ENCODE measurements at places on chromosomes 12 and 14.

DNA sequence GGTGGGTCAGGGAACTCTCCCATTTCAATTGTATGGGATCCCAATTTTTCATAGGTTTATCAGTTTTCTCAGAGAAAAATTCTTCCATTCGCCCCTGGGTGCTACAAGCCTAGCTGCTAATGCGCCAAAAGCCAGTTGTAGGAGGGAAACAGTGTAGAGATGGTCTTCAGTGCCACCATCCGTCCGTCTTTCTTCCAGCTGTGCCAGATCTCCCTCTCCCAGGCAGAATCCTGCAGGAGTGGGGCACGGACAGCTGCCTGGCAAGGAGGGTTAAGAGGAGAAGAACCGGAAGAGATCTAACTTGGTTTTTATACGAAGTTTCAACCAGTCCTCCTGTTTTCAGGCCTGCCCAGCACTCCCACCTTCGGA, 38.9 kb upstream of the FUT8 start:
- DNase-seq: no peak

DNA sequence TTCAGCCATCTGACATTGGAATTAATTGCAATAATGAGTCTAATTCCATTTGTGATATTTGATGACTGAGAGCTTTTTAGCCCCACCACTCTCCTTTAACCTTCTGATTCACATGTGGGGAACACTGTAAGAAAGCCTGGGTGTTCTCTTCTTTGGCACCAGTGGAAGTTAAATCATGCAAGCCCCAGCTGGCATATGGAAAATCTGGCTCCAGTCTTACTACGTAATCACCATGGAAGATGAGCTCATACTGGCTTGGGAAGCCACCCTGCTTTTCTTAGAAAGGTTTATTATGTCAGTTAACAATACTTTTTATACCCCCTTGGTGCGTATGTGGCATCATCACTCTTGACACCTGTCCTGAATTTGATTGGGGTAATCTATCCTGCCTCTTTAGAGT, 479.3 kb downstream of the SLC16A7 start:
- no peak for DNase-seq

DNA sequence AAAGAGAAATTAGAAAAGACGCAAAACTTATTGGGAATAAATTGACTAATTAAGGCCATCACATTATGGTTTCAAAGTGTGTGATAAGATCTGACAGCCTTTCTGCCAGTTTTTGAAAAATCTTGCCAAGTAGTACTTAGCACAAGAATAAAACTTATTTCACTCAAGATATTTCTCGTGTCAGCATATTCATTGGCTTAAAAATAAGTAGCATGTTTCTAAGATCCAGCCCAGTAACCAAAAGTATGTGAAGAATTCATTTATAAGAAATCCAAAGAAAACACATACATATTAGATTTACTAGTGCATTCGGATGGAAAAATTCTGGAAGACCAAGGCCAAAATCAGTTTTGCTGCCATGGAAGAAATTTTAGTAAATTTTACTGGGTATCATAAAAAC, 1135.0 kb downstream of the GALC start:
- no peak for DNase-seq

GRCh38 chr14:56137453-56137807, 19.2 kb downstream of the PELI2 start:
- DNase-seq: no peak

- DNase-seq: no peak
Measured at GRCh38 chr12:99960311-99960710, 24.4 kb downstream of the ANKS1B start.

GRCh38 chr12:42255866-42256261, 17.8 kb upstream of the YAF2 start:
- DNase-seq: no peak

- no peak for DNase-seq
Measured at GRCh38 chr14:59484639-59485175, 390 bp downstream of the JKAMP start.

DNA sequence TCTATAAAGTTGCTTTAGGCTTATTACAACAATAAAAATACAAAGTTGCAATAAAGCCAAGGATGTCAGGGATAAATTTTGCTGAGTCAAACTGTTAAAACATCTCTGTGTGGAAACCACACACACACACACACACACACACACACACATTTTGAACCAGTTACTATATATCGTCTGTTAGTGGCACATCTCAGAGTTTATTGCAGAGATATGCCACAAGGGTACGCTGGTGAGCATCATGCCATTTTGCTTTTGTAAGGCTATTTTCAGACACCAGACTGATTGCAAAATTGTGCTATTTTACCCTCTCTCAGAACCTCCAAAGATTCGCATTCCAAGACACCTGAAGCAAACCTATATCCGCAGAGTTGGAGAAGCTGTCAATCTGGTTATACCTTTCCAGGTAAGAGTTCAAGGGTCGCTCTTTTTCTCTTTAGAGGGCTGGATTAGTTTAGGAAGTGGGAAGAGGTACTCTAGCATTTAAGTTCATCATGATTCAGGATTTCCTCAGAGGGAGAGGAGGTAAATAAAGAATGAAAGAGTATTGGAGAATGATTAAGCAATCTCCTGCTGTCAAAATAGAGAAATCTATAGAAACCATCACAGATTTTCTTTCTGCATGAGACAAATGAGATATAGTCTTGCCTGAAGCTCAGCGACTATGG, 27.3 kb upstream of the CHPT1 start:
- no peak for DNase-seq

DNA sequence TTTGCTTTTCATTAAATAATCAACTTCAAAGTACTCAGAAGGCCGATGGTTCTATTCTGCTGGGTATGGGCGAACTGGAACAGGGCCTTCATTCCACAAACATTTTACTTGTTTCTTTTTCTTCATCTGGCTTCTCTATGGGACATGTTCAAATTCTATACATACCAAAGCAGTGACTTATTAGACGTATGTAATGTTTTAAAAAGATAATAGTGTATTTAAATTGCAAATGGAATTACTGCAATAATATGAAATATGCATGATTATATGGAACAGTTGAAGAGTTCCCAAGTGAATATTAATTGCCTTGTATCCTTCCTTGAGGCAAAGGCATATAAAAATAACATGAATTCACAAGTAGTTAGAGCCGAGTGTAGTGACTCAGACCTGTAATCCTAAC, 75.5 kb downstream of the FAR2 start:
- DNase-seq: no peak

GRCh38 chr14:37723515-37723914, 128.1 kb downstream of the TTC6 start:
- DNase-seq: no peak

- no peak for DNase-seq
Measured at GRCh38 chr14:43413084-43413483, 1094.0 kb downstream of the FSCB start.

DNA sequence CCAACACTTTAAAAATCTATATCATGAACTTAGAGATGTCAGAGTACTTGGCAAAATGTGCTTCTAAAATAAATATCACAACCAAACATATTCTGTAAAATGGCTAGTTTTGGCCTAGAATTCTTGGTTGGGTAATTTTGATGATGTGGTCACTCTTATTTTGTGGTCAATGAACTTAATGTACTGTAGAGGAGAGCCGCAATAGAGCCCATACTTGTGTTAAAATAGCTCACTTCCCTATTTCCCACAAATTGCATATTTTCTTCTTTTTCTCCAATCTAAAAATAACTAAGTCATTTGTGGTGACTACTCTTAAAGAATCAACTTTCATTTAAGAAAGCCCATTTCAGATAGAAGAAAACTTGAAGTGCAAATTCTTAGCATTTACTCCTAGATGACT, 619.4 kb downstream of the CCER1 start:
- DNase-seq: no peak

- no peak for DNase-seq
Measured at GRCh38 chr14:65594882-65595237, 182.3 kb downstream of the FUT8 start.

GRCh38 chr12:128387811-128388422, 120.9 kb downstream of the TMEM132C start:
- DNase-seq: no peak

- DNase-seq: no peak
Measured at GRCh38 chr12:70826156-70826555, 94.4 kb downstream of the PTPRR start.

DNA sequence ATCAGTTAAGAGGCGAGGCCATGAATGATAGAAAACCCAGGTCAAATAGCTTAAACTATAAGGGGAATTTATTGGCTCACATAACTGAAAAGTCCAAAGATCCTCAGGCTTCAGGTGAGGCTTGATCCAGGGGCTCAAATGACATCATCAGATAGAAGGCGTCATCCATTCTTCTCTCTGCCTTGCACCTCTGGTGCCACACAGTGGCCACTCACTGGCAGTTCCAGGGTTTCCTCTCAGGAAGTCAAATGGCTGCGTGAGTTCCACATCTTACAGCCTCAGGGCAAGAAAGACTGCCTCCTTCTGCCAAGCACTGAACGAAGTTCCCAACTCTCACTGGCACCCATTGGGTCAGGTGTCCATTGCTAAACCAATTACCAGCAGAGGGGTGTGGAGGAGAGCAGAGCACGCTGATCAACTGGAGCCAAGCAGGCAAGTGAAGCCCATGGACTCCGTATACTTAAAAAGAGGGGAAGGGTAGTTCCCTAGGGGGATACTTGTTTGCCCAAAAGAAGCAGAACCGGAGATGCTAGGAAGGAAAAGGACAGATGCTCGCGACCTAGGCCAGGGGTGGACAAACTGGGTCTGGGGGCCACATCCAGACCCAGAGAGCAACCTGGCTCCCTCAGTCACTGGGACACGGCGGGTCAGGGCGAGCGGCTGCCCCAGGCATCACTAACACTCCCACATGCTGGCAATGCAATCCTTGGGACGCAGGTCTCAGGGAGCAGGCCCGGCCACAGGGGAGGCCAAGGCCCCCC, 69.3 kb downstream of the SERPINA3 start:
- DNase-seq: no peak

- no peak for DNase-seq
Measured at GRCh38 chr12:65602253-65602609, 222.1 kb upstream of the HMGA2 start.

DNA sequence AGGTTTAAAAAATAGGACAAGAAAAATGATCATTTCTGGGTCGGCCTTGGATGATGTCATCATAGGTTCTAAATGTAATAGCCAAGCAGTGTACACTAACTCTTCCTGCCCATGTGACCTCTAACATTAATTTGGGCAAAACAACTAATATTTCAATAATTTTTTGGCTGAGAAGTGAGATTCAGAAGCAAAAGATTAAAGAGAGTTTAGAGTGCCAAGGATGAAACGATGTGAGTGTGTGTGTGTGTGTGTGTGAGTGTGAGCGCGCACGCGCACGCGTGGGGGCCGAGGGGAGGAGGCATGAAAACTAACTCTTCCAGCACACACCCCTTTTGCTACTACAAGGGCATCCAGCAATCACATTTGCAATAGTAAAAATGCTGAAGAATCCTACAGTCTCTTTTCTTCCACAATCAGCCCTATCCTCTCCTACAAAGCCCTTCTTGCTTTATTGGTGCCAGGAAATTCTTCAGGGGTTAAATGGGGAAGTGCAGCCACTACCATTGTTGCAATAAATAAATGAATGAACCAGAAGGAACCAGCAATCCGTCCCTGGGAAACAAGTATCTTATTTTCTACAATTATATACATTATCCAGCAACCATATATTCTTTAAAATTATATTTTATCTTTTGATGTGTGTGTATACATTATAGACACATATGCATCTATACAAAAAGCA, 52.9 kb downstream of the PEBP1 start:
- DNase-seq: no peak

DNA sequence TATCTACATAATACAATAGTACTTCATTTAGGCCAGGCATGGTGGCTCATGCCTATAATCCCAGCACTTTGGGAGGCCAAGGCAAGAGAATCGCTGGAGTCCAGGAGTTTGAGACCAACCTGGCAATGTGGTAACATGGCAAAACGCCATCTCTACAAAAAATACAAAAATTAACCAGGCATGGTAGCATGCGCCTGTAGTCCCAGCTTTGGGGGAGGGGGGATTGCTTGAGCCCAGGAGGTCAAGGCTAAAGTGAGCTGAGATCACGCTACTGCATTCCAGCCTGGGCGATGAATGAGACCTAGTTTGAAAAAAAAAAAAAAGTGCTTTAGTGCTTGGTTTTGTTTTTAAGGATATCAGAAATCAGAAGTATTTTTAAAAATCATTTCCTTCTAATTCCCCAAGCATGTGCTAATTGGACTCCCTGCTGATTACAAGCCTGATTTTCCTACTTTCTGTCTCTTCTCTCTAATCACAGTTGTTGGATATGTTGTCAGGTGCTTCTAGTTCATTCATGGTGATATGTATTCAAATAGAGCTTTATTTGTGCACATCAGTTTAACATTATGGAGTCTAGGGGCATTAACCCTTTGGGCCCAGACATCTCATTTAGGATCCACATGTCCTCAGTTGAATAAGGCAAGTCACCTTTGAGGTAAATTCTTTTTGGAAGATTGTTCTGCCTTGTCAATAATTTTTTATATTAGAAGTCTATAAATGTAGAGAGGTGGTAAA, 7.0 kb upstream of the KRAS start:
- DNase-seq: no peak

DNA sequence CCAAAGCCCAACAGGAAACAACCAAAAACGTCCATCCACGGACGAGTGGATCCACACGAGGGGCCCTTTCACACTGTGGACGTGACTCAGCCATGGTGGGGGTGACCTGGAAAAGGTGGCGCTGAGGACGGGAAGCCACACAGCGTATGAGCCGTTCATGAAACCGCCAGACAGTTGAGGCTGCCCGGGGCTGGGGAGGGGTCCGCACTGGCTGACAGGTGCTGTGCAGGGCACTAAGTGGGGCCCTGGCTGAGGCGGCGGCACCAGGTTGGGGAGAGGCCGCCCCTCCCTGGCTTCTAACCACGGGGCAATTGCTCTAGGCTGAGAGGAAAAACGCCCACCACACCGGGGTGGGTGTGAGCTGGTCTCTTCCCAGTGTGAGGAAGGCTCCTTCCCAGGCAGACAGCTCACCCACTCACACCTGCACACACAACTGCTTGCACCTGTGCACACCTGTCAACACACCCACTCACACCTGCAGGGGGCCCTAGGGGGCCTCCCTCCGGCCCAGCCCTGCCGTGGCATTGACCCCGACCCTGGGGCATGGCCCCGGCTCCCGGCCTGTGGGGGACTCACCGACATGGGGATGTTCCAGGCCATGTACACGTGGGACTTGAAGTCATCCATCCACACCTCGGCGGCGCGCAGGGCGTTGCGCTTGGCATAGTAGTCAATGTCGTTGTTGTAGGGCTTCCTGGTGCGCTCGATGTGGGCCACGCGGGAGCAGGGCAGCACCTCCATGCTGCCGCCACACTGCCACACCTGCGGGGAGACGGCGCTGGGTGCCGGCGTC, 58.9 kb downstream of the NOC4L start:
- DNase-seq: no peak

Measured in smooth muscle cell of the brain vasculature (primary cell).